ENCODE measurements at places on chromosomes 11 and 22. TPM values are rescaled to one million over a fixed set of nuclear protein-coding genes. Genes with fewer than 3 reads are reported as not detected.

GRCh38 chr11:5891216-5891800 is 1.7 kb upstream of the OR52E5 start:
- H3K27ac ChIP-seq, result no peak overlapping the region
- DNase-seq, result no peak
- H3K4me3 ChIP-seq, result no peak overlapping the region
- no peaks in the 10 kb centered on the region for H3K27me3 ChIP-seq
- H3K36me3 ChIP-seq, result no peaks in the 10 kb centered on the region
- H3K4me1 ChIP-seq, result no peaks in the 10 kb centered on the region

- H3K4me1 ChIP-seq, result no peaks in the 10 kb centered on the region
- H3K27ac ChIP-seq, result no peak overlapping the region
- no peak for DNase-seq
- H3K36me3 ChIP-seq, result no peaks in the 10 kb centered on the region
- no peak overlapping the region for H3K4me3 ChIP-seq
- no peaks in the 10 kb centered on the region for H3K27me3 ChIP-seq
These were observed 41.0 kb upstream of the CD44 start for GRCh38 chr11:35097814-35098455.

The TECTA gene
- 1.2 TPM for polyA plus RNA-seq

DNA sequence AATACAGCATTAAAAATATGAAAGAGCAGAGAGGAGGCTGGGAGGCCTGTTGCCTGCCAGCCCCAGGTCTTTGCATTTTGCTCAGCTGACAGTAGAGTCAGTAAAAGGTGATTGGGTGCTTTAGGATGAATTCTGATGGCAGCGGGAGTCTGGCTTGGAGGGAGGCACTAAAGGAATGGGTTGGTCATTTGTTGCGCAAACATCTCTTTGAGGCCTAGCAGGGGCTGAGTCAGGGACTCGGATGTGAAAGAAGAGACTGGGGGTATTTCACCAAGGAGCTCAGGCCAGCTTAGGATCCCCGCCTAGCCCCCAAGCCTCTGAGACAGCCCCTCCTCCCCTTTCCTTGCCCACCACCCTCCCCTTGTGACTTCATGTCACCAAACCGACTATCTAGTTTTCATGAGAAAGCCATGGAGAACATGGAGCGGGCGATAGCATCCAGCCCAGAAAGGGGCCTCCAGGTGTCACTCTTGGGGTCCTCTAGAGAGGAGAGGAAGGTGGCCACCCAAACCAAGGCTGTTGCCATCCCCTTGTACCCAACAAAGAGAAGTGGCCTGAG is 9.7 kb downstream of the DGKZ start:
- no peaks in the 10 kb centered on the region for H3K27me3 ChIP-seq
- H3K27ac ChIP-seq, result no peak overlapping the region
- DNase-seq, result no peak
- peaks cover 12% of the 10 kb centered on the region for H3K4me1 ChIP-seq
- H3K4me3 ChIP-seq, result no peak overlapping the region
- H3K36me3 ChIP-seq, result peaks cover 4% of the 10 kb centered on the region

GRCh38 chr11:14370496-14370895 is 11.5 kb upstream of the RRAS2 start:
- no peaks in the 10 kb centered on the region for H3K27me3 ChIP-seq
- no peak for DNase-seq
- no peak overlapping the region for H3K27ac ChIP-seq
- H3K36me3 ChIP-seq, result no peaks in the 10 kb centered on the region
- peaks cover 26% of the 10 kb centered on the region for H3K4me1 ChIP-seq

DNA sequence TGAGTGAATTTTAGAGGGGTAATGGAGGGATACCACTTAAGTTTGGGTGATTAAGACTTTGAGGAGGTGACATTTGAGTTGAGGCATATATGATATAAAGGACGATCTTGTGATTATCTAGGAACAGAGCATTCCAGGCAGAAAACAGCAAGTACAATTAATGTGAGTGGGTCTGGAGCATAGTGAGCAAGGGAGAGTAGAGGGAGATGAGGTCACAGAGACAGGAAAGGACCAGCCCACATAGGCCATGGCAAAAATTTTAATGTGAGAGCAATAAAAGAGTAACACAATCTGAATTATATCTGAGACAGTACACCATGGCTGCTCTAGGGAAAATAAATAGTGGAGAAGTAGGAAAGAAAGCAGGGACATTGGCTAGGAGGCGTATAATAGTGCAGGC is 14.5 kb upstream of the HSPA8 start:
- no peak for DNase-seq
- H3K4me1 ChIP-seq, result no peaks in the 10 kb centered on the region

The GGTLC3 gene
- 0.34 TPM for polyA plus RNA-seq
